ENCODE measurements at places on chromosomes 2 and 18. TPM values are rescaled to one million over a fixed set of nuclear protein-coding genes. Genes with fewer than 3 reads are reported as not detected.

The REEP1 gene
- total RNA-seq = 0.20 TPM

The ARID5A gene
- 12.3 TPM for total RNA-seq

GRCh38 chr18:3664563-3665178, 214.7 kb downstream of the TGIF1 start:
- DNase-seq = no peak

The CCDC178 gene
- total RNA-seq = not detected

DNA sequence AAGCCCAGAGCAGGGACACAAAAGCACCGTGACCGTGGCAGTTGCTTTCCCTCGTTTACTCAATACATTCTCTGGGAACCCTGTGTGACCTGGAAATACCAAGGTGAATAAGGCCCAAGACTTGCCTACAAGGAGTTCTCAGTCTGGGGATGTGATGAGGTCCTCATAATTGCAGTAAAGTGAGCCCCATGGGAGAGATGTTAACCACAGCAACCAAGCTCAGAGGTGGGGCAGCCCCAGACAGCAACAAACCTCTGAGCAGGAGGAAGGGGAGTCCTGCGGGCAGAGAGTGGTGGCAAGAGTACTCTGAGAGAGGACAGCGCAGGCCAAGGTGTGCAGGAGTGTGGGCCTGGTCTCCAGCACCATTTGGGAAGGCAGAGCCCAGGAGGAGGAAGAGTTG, 91.6 kb downstream of the TTC32 start:
- DNase-seq = no peak

- DNase-seq = no peak
These were observed 53.9 kb downstream of the LDLRAD4 start for GRCh38 chr18:13272416-13272815.

The KLHL14 gene
- 1.6 TPM for total RNA-seq

- no peak for DNase-seq
These were observed 1.3 kb downstream of the NCAPH start for GRCh38 chr2:96336873-96337272.

DNA sequence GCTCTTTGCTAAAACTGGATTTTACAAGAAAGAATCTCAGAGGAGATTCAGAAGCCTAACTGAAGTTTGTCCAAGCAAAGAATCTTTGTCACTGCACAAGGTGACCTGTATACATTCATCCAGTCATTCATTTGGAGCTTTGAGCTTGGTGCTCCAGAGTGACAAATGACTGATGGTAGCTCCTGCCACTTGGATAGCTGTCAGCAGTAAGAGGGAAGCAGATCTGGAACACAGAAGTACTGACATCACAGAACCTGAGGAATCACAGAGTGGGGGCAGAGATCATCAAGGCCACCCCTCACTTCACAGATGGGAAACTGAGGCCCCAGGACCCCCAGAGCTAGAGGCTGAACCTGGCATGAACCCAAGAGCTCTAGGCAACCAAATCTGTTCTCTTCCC, 28.8 kb upstream of the IGFBP2 start:
- no peak for DNase-seq

DNA sequence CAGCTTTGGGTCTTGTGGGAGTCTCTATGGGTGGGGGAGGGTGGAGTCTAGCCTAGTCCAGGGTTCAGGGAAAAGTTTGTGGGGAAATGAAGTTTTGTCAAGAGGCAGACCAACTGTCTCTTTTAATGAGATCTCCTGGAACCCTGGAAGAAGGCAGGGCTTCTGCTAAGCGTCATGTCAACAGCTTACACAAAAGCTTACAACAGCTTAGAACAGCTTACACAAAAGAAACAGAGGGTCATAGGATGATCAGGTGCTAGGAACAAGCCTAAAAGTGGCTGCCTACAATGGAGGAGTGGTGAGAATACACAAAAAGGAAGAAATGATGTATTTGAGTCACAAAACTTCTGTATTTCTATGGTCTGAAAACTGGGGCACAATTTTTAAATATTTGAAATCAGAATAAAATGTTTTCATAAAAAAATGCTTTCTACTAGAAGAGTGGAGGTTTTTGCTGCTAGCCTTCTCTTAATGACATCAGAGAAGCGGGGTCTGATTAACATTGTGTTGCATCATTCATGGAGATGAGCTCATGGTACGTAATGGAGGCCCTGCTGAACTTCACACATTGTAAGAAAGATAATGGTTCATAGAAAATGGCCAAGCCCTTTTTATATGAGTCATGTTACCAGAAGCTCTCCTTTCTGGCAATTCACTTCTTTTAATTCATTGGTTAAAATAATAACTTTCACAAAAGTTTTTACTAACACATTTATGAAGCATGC, 351.0 kb downstream of the PIK3C3 start:
- no peak for DNase-seq

DNA sequence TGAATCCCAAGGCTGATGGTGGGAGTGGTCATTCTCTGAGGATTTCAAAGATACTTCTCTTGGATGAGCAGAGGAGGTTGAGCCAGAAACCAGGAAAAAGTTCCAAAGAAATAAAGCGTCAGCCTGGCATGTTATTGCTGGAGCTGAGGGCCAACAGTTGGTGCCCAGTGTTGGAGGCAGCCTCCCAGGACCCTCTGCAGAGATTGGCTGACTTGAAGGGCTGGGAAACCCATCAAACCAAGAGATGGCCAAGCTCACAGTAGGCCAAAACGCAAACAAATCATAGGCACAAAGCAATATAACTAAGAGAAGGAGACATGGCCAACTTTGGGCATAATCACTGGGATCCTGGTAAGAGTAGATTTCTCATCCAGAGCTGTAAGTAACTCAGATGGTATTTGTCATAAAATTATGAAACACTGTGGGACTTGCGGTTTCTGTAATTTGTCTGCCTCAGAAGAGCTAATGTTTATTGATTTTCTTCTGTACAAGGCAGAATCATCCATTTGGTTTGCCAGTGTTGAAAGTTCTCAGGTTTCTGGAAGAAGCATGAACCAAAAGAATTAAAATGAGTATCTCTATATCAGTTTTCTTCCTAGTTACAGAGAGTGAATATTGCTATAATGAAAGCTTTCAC, 108.3 kb downstream of the ATL2 start:
- no peak for DNase-seq

- DNase-seq = no peak
These were observed 153.3 kb upstream of the NDUFV2 start for GRCh38 chr18:8949206-8949605.

GRCh38 chr2:67857836-67858235, 205.0 kb downstream of the C1D start:
- no peak for DNase-seq

DNA sequence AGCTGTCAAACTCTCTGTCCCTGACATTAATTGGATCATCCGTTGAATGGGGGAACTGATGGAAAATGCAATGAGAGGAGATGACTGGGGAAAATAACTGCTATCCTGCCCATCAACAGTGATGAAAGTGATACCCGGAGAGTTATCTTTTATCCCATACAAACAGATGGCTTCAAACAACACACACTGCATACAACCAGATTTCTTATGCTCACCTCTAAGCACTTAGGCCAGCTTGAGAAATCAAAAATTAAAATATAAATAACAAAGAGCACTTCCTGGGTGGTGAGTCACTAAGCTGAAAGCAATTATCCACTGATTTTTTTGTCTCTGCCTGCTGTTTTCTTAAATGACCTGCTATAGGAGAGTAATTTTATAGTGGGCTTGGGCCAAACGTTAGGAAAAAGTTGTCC, 237.6 kb upstream of the RGPD4 start:
- no peak for DNase-seq

- no peak for DNase-seq
These were observed 115.0 kb upstream of the RMDN2 start for GRCh38 chr2:37809931-37810570.

- DNase-seq = no peak
These were observed 35.4 kb downstream of the HJURP start for GRCh38 chr2:233818639-233819621.

DNA sequence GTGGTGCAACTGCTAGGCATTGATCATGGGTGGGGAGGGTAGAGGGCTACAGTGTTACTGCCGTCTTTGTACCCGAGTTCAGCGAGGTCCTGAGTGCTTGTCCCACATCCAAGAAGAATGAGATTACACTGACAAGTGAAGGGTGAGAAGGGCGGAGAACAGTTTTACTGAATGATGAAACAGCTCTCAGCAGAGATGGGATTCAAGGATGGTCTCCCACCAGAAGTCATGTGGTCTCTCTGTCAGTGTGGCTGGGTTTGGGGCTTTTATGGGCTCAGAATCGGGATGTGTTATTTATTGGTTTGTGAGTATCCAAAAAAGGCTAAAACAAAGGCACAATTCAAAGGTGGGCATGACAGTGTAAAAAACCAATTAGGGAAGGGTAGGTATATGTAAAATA, 10.8 kb upstream of the ASB1 start:
- no peak for DNase-seq

DNA sequence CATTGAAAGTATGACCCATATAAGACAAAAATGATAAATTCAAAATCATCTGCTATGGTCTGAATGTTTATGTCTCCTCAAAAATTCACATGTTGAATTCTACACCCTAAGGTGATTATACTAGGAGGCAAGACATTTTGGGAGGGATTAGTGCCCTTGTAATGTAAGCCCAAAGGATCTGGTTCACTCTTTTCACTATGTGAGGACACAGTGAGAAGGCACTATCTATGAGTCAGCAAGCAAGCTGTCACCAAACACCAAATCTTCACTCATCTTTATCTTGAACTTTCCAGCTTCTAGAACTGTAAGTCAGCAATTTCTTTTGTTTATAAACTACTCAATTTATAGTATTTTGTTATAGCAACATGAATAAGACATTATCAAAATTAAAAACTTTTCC, 284.7 kb upstream of the ZC3H15 start:
- DNase-seq = no peak

The FOXI3 gene
- not detected for total RNA-seq

The CDK15 gene
- total RNA-seq = 0.12 TPM

GRCh38 chr2:76391678-76392077, 681.0 kb upstream of the GCFC2 start:
- DNase-seq = no peak

GRCh38 chr2:102753563-102754159, 8.2 kb upstream of the TMEM182 start:
- peak; percentile 39 for DNase-seq

DNA sequence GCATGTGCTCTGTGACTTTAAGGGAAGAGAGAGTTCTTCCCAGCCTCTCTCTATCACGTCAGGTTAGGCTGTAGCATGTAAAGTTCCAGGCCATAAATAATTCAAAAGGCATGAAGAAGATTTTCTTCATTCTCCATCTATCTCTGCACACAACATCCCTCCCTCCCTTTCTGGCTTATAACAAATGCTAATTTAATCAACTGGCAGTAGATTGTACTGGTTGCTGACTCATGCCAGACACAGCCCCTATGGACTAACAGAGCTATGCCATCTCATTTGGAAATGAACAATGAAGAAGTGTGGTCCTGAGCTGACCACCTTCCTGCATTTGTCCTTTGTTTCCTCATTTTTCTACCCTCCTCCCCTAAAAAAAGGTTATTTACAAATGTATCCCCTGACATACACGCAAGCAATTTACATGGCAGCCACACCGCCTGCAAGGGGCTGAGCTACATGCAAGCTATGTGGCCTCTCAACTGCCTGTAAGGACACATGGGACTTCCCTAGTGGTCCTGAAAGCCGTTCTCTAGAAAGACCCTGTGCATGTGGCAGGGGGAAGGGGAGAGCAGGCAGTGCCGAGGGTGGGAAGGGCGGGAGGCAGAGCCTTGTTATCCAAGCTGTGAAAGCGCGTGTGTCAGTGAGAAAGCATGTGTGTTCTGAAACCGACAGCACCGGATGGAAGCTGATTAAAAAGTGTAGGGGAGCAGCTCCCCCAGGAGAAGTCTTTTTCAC, 90.9 kb upstream of the KLF7 start:
- DNase-seq = no peak

DNA sequence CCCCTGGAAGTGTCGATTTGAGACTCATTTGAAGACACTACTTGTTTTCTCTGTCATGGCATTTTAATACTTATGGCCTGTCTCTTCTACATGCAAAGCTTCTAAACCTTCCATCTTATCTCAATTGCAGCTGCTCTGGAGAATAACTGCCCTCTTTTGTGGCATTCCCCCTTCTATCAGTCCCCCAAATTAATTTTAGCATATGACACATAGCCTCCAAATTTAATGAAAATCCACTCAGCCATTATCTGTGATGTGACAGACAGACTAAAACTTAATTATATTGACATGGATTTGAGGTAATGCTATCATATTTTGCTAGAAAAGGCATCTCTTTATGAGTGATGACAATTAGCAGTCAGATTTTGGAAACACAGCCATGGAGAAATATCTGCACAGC, 71.2 kb downstream of the LRRTM1 start:
- no peak for DNase-seq
